ENCODE measurements at places on chromosomes 1 and 21.

- no peak for DNase-seq
Observed at GRCh38 chr1:198528364-198528763, 12.1 kb downstream of the ATP6V1G3 start.

DNA sequence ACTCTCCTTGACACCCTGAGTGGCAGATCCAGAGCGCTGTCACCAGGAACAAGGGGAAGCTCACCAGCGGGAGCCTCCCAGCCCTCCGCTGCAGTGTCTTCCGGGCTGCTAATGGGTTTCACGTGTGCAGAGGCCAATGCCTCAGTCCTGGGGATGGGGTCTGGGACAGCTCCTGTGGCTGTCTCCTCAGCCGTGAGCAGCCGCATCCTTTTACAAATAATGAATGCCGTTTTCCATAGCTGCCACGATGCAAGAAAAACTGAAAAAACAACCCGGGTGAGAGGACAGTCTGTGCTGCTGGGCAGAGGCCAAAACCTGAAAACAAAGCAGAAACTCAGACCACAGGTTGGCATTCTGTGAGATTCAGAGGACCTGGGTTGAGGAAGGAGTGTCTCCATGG lies 212.2 kb upstream of the RAB4A start:
- peak; percentile 61 for DNase-seq

DNA sequence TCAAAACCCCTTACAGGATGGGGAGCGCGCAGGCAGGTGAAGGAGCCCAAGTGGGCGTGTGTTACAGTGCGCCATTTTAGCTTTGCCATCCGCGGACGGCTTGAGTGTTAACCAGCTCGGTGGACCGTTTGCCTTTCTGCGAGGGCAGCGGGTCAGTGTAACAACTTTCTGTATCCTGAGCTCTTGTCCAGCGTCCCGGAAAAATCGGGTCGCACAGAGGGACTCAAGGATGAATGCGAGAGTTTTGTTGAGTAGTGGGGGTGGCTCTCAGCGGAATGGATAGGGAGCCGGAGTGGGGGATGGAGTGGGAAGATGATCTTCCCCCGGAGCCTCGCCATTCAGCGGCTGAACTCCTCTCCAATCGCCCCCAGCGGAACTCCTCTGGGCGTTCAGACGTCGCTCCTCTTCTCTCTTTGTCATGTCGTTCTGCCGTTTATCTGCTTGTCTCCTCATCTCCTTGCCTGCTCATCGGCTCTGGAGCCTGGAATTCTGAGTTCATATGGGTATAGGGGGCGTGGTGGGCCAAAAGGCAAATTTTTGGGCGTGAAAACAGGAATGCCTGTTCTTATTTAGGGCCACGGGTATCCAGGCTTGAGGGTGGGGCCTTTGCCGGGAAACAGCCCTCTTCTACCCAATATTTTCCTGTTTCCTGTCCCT lies 295.4 kb downstream of the CTH start:
- DNase-seq, result no peak

- DNase-seq, result no peak
Observed at GRCh38 chr1:16162163-16162822, 6.4 kb upstream of the EPHA2 start.

DNA sequence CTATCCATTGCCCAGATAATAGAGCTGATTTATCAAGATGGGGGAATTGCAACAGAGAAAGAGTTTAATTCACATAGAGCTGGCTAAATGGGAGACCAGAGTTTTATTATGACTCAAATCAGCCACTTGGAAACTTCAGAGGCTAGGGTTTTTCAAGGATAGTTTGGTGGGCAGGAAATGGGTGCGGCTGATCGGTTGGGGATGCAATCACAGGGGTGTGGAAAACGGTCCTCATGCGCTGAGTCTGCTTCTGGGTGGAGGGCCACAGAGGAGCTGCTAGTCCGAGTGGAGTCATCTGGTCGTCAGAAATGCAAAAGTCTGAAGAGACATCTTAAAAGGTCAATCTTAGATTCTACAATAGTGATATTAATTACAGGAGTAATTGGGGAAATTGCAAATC lies 32.0 kb upstream of the FAM89A start:
- DNase-seq, result no peak

DNA sequence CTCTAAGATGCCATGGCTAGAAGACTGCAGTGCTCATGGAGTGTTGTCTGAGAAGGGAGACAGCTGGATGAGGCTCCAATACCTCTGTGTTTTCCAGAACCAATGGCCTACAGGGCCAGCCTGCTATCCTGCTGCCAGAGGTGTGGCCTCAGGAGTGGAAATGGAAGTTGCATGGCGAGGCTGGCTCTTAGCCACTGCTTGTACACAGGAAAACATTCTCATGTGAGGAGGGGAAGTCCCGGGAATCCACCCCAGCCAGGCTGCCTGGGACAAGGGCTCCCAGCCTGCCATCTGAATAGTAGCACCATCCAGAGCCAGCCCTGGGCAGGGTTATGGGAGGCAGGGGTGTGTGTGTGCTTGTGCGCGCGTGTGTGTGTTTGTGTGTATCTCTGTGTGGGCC lies 56.5 kb downstream of the SDC3 start:
- no peak for DNase-seq

DNA sequence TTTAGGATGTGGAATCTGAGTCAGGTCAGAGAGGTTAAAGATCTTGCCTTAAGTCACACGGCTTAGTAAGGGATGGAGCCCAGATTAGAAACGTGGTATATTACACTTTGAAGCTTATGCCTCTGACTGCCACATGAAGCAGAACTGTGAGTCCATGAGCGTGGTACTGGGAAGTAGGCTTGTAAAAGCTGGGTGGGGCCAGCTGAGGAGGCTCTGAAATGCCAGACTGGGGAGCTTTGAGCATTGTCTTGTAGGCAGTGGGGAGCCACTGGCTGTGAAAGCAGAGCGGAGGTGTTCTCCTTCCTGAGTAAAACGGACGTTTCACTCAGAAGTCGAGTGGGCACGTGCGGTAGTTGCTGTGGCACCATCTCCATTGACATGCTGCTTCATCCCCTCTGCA lies 72.6 kb upstream of the USP24 start:
- DNase-seq, result no peak

- no peak for DNase-seq
Observed at GRCh38 chr1:62307895-62308492, 11.2 kb downstream of the KANK4 start.

DNA sequence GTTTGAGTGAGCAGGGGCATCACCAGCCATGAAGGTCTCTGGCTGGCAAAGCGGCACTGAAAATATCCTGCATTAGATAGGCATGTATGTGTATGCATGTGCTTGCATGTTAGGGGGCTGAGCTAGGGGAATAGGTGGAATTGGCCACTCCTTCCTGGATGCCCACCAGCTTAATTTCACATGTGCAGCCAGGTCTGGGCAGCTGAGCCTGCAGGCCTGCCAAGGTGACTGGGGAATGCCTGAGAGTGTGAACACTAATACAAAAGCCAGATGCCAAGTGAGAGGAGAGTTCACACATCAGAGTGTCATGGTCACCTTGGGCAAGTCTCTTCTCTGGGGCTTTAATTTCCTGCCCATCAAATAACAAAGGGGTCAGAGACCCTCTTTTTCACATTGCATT lies 155.9 kb downstream of the HIVEP3 start:
- no peak for DNase-seq

- DNase-seq, result no peak
Observed at GRCh38 chr1:160707236-160708064, 4.2 kb downstream of the CD48 start.

GRCh38 chr1:44802306-44803061 lies 2.3 kb downstream of the PLK3 start:
- no peak for DNase-seq

- DNase-seq, result no peak
Observed at GRCh38 chr21:46250146-46250725, 21.7 kb upstream of the LSS start.

GRCh38 chr1:208231881-208232661 lies 12.1 kb downstream of the PLXNA2 start:
- no peak for DNase-seq

GRCh38 chr1:41241749-41242341 lies at the start of gene SCMH1:
TSS of gene SCMH1 (minus strand) at chr1:41242306. CDS start at chr1:41186133, 56,173 bp downstream.
- peak; percentile 68 for DNase-seq

DNA sequence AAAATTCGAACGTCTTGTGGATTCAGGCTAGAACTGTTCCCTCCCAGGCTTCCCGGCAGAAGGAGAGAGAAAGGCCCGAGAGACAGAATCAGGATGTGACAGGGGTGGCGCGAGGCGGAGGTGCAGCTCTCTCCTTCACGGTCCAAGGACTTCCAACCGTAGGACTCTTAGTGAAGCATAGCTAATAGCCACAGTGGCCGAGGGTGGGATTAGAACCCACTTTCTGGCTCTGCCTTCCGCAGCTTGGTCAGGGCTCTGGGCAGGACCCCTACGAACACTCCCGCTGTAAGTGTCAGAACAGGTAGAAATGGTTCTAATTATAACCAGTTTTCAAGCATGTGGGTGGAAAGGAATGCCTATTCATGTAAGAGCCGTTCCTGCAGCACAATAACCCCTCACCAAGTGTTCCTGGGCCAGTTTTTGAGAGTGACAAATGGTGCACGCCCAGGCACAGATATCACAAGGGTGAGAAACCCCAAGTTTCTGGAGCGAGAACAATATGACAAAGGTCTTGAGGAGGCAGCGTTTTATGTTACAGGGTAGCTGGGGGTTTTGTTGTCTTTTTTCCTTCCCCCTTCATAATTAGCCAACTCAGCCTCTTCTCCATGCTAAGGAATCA lies 86.4 kb downstream of the SYF2 start:
- no peak for DNase-seq

DNA sequence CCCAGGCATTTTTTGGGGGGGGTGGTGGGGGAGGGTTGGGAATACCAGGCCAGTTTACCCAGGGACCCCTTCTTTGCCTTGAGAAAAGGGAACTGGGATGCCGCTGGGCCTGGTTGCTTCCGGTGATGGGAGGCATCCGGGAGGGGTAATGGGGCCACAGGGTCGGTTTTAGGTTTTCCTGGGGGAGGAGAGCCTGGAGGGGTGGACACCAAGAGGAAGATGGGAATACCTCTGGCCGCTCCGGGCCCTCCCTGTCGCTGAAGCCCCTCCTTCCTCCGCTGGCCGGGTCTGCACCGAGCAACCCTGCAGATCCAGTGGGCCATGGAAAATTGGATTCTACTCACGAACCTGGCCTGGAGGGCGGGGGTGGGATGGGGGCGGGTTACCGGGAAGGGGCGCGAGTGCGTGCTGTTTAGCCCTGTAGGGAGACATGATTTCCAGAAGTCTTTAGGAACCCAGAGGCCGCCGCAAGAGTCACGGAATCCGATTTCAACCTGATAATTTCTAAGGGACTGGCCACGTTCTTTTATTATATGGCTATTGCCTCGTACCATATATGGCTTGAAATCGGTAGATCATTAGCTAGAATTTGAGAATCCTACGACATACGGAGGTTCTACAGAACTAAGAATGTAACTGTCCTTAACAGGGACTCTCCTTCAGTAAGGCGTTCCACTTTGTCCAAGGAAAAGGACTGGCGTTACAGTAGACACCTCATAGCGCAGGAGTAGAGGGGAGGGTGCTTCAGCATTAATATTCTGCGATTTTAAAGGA lies 749 bp downstream of the AKIRIN1 start:
- peak; percentile 44 for DNase-seq

GRCh38 chr1:36109041-36109679 lies 15.9 kb downstream of the COL8A2 start:
- no peak for DNase-seq

- DNase-seq, result no peak
Observed at GRCh38 chr1:44284184-44284583, 70.9 kb downstream of the ERI3 start.

DNA sequence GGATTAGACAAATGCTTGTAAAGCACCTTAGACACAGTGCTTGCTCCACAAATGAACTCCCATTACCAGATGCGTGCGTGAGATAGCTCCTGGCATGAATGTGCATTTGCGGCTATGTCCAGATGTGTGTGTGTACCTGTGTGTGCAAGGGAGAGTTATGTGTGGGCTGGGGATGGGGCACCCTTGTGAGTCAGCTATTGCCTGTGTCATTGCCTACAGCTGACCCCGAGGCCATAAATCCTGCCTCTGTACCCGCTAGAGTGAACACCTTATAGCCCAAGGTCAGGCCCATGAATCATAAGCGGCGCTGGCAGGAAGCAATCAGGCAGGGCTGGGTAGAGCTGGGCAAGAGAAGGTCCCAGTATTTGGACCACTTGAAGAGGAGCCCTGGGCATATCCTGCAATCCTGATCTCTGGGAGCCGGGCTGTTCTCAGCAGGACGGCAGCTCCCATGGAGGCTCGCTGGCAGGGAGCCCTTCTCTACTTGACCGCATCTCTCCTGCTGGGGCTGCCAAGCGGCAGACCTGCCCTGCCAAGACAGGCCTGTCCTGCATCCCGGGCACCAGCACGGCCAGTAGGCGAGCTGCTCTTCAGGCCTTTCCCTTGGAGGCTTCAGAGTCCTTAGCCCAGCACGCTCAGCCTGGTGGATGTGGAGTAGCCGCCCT lies 86.4 kb downstream of the TMEM53 start:
- no peak for DNase-seq

GRCh38 chr1:162113419-162113818 lies 43.9 kb downstream of the NOS1AP start:
- no peak for DNase-seq

GRCh38 chr1:1599935-1600860 lies at the start of gene FNDC10:
TSS of gene FNDC10 (minus strand) at chr1:1600135. CDS start at chr1:1600015, 120 bp downstream.
- DNase-seq, result peak; percentile 84

GRCh38 chr1:40753142-40753882 lies 30.3 kb upstream of the KCNQ4 start:
- no peak for DNase-seq

- DNase-seq, result no peak
Observed at GRCh38 chr1:206864939-206865671, at the start of gene IL20. TSS of gene IL20 (plus strand) at chr1:206865623. CDS start at chr1:206865853, 230 bp downstream.

DNA sequence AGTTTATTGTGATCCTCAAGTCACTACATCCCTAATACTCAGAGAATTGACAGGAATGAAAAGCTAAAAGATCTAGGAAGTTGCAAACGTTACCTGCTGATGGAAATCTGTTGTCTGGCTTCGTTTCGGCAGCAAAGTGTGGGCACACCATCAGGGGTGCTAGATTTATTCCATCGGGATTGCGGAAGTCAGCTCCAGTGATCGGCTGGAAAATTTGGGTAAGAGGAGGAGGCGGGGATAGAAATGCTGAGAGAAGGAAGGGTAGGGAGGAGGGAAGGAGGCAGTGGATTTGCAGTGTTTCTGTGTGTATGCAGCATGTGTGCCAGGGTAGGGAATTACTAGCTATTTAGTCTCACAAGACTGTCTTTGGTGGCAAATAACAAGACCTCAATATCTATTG lies at the start of gene CTSK:
CTSK (minus strand) TSS at position 140 of the 400 bp plus-strand sequence. CDS start 1,455 bp downstream, outside the sequence.
- DNase-seq, result peak; percentile 11

GRCh38 chr1:68322837-68323687 lies 90.7 kb upstream of the WLS start:
- DNase-seq, result no peak

- no peak for DNase-seq
Observed at GRCh38 chr1:201912832-201913231, 24.1 kb downstream of the SHISA4 start.

- DNase-seq, result no peak
Observed at GRCh38 chr1:198122693-198123092, 34.1 kb upstream of the NEK7 start.

All from cerebellum (tissue), 4 donors.